Muscle of leg (tissue), 16 donors: ENCODE measurements at places on chromosomes 4 and X. TPM values are rescaled to one million over a fixed set of nuclear protein-coding genes. Genes with fewer than 3 reads are reported as not detected.

DNA sequence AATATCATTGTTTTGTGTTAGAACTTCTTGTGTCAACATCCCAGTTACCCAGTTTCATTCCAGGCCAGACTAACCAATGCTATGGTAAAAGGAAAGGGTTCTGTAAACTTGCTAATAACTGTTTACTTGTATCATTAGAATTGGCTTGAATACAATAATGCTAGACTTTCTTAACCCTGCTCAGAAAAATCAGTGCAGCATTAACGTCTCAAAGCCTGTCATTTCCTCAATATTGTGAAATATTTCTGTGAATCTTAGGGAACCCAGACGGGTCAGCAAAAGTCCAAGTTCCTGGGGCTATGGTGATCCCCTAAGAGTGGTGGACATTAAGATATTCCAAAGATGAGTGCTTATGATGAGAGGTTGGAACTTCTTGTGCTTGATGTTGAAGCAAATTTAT, 541.2 kb upstream of the MAGEB18 start:
- DNase-seq: no peak

- DNase-seq: no peak
Measured at GRCh38 chr4:181507938-181508337, 735.3 kb upstream of the TENM3 start.

GRCh38 chr4:110970642-110971041, 347.8 kb upstream of the PITX2 start:
- no peak for DNase-seq

DNA sequence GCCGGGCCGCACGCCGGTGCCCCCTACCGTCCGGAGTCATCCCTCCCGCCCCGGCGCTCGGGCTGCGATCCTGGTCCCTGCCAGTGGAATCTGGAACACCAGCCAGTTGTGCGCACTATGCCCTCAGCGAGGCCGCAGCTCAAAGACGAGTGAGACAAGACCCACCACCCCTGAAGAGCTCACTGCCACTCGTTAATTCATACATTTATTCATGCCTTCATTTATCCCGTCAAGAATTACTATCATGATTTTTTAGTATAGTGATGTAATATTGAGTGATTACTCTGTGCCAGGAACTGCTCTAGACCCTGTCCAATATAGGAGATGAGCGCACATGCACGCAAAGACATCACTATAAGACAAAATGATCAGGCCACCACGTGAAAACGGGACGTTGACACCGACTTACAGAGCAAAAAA, 247 bp upstream of the PPA2 start:
- peak; percentile 94 for DNase-seq

DNA sequence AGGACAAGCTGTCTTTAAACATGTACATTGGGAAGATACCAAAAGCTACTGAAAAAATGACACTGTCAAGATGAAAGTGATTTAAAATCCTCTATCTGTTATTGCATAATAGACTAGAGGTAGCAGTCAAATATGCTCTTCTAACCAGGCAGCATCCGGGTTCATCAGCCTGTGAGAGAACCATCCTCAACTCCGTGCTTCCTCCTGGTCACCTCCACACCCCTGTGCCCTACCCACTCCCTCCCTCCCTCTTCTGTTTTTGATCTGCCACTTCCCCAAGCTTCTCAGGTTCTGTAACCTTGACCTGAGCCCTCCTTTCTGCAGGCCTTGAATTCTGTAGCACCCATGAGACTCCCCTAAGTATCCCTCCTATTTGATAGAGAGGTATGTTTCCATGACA, 5.9 kb downstream of the NOX1 start:
- DNase-seq: no peak

DNA sequence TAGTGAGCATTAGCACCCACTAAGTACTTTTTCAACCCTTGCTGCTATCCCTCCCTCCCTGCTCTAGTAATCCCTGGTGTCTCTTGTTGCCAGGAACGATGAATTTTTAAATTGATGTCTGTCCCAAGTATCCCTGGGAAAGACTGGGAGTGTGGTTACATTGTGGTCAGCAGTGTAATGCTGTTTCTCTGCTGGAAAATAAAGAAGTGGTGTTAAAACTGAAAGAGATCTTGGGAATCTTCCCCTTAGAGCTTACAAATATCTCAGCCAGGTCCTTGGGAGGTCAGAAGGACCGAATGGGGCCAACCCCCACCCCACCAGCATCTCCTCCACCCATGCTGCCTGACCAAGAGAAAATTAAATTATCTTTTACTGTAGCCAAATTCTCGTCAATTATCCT, 174.5 kb upstream of the MXRA5 start:
- peak; percentile 37 for DNase-seq

DNA sequence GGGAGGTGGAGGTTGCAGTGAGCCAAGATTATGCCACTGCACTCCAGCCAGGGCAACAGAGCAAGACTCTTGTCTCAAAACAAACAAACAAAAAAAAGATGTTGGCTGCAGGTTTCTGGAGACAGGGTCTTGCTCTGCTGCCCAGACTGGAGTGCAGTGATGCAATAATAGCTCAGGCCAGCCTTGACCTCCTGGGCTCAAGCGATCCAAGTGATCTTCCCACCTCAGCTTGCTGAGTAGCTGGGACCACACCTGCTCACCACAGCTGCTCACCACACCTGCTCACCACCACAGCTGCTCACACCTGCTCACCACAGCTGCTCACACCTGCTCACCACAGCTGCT, 29.9 kb upstream of the CPLX1 start:
- no peak for DNase-seq

- DNase-seq: no peak
Measured at GRCh38 chr4:85565761-85566480, 91.0 kb downstream of the ARHGAP24 start.

DNA sequence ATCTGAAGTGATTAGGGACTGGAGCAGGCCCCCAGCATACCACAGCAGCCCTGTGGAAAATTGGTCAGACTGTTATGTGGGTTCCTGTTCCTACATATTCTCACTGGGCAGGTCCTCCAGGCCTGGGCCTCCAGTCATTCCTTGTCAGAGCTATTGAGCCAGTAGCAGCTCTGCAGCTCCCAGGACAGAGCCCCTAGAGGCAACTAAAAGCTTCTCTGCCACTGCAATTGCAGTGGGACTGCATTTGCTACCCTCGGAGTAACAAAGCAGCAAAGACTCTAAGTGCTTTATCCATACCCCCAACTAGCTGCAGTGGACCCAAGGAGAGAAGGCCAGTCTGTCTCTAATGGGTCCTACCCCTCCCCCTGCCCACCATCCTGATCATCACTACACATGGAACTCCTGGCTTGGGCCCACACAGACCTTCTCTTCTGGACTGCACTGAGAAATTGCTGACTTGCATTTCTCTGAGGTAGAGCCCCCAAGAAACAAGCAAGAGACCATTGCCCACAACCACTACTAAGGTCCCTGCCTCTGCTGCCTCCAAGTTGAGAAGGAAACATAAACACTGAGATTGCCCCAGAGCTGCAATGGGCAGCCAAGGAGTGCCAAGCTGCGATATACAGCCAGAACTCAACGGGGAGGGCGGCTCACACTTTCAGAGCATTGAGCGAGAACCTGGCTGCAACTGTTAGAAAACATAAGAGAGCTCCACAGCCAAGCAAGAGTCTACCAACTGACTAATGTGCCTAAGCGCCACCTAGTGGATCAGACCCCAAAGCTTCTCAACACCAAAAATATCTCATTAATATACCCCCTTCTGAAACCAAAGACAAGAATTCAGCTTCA, 738.7 kb upstream of the NDST4 start:
- DNase-seq: peak; percentile 15

GRCh38 chr4:189313064-189313463, 627.6 kb upstream of the FRG1 start:
- DNase-seq: no peak

DNA sequence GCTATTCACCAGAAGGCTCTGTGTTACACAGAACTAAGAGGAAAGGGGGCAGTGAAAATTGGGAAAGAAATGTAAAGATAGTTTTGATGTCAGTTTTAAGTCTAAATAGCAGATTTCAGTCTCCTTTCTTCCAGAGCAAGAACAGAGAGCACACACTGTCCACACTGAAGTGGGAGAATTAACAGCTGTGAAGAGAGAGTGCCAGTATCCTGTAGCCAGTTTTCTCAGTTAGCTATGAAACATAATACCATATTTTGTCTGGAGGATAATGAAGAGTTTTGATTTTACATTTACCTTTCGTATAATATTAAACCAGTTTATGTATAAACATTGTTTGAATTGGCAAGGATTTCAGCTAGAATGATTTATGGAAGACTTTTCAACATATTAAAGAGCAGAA, 35.1 kb downstream of the FBXO8 start:
- peak; percentile 25 for DNase-seq

DNA sequence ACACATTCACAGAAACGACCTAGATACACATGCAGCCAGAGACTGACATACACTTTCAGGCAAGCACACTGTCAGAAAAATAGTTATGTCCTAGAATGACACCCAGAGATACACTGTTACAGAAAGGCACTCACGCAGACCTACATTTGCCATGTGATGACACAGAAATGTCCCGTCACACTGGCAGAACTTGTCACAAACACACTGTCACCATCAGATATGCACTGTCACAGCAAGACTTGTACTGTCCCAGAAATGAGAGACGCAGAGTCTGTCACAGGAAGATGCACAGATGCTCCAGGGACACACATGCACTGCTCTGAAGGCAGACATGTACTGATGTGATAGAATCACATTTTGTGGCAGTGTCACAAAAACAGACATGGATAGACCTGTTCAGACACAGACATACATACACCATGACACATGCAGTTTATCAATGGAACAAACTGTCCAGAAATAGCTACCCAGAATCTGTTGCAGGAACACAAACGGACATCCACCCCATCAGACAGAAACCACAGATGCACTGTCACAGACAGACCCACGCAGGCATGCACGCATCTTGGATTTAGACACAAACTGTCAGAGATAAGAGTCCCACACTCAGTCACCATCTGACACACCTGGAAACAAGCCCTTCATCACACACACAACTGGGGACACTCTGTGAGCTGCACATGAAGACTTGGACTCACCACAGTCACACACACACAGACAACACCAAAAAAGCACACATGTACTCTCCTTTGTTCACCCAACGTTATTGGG, 1.3 kb upstream of the PIM2 start:
- no peak for DNase-seq

DNA sequence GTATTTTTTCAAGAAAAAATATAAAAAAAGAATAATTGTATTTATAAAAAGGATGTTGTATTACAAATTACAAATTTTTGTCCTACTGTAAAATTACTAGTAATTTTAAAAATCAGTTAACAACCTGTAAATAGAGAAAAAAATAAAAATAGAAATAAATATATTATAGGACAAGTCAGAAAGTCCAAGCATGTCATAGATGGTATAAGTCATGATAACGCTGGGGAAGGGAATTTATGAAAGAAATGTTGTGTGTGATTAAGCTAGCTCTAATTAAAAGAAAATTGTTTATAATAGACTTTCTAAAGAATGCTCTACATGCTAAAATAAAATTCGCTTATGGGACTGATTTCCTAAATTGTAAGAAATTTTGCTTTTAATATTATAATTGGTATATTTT, 2329.9 kb downstream of the ARAP2 start:
- DNase-seq: no peak

DNA sequence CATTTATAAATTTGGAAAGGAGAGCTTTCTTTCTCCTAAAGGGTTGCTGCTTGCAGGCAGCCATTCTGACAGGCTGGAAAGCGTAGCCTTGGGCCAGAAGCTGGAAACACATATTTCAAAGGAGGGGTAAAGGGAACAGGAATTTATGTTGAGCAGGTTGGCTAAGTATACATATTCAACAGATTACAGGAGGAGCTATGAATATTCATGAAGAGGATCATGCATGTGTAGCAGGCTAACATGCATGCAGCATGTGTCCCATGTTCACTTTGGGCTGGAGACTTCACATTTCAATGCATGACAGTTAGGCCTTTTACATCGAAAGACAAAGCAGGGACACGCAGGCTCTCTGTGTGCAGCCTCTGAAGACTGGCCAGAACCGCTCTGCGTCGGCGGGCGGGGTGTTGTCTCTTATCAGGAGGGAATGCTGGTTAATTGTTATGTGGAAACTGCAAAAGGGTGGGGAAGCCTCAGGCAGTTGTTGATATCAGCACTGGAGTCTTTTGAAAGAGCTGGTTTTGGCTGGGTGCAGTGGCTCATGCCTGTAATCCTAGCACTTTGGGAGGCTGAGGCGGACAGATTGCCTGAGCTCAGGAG, 31.5 kb downstream of the CASP3 start:
- no peak for DNase-seq

- DNase-seq: peak; percentile 17
Measured at GRCh38 chr4:173821876-173822275, 291.8 kb upstream of the HAND2 start.

DNA sequence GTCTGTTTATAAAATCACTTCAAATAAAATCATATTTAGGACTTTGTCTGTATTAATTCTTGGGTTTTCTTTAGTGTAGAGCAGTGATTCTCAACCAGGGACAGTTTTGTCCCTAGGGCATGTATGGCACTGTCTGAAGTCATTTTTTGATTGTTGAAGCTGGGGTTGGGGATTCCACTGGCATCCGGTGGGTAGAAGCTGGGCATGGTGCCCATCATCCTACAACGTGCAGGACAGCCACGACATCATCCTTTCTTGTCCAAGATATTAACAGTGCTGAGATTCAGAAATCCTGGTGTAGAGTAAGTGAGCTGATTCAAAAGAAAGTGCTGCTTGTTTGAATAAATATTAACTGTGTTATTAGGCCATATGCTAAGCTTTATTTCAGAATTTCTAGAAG, 28.6 kb downstream of the DCLK2 start:
- DNase-seq: no peak

DNA sequence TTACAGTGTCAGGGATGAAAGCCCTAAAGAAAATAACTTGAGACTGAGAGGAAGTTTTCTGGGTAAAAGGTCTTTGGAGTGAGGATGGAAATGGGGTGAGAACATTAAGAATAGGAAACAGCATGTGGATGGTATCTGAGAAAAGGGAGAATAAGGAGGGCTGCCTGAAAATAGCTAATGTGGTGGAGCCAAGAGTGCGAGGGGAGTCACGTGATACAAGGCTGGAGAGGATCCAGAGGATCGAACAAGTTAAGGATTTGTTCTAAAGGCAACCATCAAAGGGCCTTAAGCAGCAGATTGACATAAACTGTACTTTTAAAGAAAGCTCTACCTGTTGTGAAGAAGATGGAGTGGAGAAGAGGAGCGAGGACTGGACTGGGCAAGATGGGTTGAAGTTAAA, 347.4 kb upstream of the AGA start:
- no peak for DNase-seq

DNA sequence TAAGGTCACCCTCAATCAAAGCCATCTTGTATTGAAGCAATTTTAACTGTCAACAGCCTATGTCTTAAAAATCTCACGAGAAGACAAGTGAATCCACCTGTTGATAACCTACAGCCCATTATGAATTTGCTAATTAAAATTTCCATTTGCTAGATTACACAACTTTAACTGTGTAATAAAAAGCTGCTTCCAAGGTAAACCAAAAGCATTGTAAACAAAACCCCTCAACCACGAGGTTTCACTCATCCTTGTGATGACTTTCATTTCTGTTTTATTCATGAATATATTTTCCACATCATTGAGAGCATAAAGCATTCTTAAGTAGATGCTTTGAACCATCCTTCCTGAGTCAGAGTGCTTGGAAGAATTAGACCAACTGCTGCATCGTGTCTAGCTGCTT, 217.5 kb upstream of the GYPA start:
- no peak for DNase-seq

GRCh38 chr4:124224256-124224655, 488.3 kb downstream of the ANKRD50 start:
- DNase-seq: peak; percentile 86

The TMPRSS11A gene
- polyA plus RNA-seq: not detected

The XIAP gene
- polyA plus RNA-seq: 28.9 TPM

The SUV39H1 gene
- polyA plus RNA-seq: 4.4 TPM

The NEUROG2 gene
- not detected for polyA plus RNA-seq

The ADAMTS3 gene
- polyA plus RNA-seq: 1.8 TPM

The KDR gene
- polyA plus RNA-seq: 46.7 TPM

The NR3C2 gene
- 13.6 TPM for polyA plus RNA-seq

The FGF13 gene
- polyA plus RNA-seq: 68.6 TPM
